ENCODE measurements at places on chromosomes 3 and 15.
A peak's percentile ranks its signal among the peaks of the same experiment; 100 is the strongest.

DNA sequence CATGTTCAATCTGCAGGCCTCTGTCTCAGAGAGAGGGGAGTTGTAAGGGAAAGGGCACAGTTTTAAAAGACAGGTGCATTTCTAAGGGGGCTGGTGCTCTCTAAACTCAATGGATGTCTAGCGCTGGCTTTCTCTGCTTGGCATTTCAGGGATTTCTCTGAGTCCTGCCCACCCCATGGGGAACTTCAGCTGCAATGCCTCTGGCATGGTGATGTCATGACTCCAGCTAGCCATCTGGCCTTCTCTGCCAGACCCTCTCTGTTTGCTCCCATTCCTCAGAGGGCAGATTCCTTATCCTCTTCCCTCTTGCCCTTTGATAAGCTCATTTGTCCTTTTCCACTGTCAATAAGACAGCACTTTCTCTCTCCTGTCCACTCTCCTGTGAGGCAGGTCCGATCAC is 40.8 kb downstream of the RPLP1 start:
- no peak for DNase-seq

GRCh38 chr3:188792793-188793192 is 379.0 kb upstream of the TPRG1 start:
- no peak for DNase-seq

- peak; percentile 82 for DNase-seq
Measured at GRCh38 chr3:112519424-112520001, 20.2 kb upstream of the BTLA start.

- no peak for DNase-seq
Measured at GRCh38 chr15:89936051-89936785, 23.5 kb upstream of the ARPIN start.

GRCh38 chr3:171251835-171252234 is 208.4 kb downstream of the TNIK start:
- no peak for DNase-seq

GRCh38 chr3:134134698-134135415 is 105.1 kb upstream of the SLCO2A1 start:
- DNase-seq = no peak

GRCh38 chr3:24254649-24255048 is 240.0 kb downstream of the THRB start:
- DNase-seq = peak; percentile 74

- DNase-seq = no peak
Measured at GRCh38 chr3:46100812-46101211, 73.5 kb upstream of the XCR1 start.

DNA sequence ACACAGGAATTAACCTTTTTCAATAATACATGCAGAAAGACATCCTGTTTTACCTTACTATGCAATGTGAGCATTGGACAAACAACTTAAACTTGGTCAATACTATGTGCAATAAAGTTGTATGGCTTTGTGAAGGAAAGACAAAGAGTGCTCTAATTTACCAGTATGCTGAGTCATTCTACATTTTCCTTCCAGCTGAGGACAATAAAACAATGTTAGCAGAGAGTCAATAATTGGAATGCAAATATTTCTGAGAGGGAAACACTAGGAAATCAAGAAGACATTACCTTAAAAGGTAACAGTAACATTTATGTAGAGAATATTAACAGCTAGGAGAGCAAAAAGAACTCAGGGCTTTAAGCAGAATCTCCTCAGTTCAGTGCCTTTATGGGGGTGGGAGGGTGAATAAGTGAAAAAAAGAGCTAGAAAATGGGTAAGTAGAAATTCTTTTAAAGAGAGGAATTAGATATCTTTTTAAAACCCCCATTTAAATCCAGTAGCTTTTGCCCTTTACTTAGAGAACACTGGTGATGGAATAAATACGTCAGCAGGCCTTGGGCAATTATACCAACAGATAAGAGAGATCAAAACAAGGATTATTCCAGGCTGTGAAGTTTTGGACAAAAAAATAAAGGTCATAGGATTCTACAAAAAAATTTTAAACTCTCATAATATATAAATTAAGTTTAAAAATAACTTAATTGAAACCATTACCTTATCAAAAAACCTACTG is 11.6 kb upstream of the HGD start:
- peak; percentile 31 for DNase-seq

- DNase-seq = no peak
Measured at GRCh38 chr15:41895957-41896356, 2.1 kb upstream of the SPTBN5 start.

DNA sequence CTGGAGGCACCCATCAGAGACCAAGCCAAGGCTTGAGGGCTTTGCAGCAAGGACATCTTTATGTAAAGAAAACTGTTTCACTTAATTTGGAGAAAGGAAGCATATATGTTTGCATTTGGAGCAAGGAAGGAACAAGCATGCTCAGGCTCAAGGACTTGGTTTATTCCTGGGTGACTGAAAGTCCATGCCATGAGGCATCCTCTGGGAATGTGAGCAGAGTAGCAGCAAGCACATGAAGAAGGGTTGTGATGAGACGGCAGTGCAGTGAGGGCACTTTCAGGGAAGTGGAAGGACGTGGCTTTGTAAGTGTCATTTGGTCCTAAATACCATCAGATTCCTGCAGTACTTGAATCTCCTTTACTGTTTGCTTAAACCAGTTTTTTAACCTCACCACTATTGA is 26.8 kb downstream of the POLG start:
- DNase-seq = peak; percentile 30

- DNase-seq = no peak
Measured at GRCh38 chr3:27557411-27557810, 73.2 kb upstream of the SLC4A7 start.

GRCh38 chr15:78067328-78068228 is 9.9 kb downstream of the TBC1D2B start:
- no peak for DNase-seq

DNA sequence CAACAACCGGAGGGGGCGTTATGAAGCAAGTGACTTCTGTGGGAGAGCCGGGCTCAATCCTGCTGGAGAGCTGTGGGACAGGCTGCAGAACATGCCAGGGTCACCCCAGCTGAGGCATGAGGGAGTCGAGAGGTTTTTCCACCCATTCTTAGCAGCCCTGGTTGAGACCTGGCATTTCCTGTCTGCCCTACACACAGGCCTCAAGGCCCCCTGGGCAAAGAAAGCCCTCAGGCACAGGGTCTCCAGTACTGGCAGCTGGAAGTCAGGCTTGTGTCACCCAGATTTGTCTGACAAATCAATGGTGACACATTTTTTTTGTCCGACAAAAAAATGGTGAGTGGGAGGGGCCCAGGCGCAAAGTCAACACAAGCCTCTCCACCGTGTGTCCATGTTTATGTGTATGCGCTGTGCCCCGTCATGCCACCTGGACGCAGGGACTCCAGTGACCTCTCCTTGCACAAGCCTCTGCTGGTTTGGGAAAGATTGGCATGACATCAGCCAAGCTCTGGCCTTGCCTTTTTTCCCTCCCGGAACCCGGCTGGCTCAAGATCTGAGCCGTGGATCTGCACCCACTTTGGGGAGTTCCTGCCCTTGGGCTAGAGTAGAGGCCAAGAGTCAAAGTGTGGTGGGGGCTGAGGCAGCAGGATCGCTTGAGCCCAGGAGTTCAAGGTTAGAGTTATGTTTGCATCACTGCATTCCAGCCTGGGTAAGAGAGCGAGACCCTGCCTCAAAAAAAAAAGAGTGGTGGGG is 20.8 kb upstream of the ALAS1 start:
- no peak for DNase-seq

DNA sequence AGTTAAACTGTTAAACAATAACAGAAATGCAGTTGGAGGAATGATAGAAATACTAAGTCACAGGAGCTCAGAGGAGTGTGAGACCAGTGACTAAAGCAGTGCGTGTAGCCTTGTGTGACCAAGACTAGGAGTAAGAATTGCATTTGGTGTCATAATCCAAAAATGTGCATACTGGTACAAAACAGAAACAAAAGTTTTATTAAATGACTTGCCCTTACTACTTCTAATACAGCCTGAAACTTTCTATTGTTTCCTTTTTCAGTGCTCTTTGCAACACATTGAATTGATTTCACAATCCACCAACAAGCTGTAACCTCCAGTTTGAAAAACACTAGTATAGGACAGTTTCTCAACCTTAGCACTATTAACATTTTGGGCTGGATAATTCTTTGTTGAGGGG is 17.1 kb downstream of the SNX1 start:
- peak; percentile 49 for DNase-seq

- DNase-seq = peak; percentile 39
Measured at GRCh38 chr3:68972358-68972979, 40.1 kb upstream of the TAFA4 start.

DNA sequence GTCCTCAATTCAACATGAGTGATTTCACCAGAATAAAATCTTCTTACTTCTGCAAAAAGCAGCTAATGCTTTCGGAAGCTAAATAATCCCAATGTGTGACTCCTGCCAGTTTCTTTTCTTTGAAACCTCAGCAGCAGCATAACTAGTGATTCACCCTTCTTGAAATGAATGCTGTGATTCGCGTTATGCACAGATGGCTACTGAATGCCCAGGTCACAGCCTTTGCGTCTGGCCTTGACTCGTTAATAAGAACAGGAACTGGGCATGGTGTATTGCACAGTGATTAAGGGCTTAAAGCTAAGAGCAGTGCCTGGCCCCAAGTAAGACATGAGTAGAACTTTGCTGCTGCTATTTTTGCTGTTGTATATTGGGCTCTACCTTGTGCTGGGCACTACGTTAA is 19.0 kb downstream of the CGNL1 start:
- peak; percentile 96 for DNase-seq

DNA sequence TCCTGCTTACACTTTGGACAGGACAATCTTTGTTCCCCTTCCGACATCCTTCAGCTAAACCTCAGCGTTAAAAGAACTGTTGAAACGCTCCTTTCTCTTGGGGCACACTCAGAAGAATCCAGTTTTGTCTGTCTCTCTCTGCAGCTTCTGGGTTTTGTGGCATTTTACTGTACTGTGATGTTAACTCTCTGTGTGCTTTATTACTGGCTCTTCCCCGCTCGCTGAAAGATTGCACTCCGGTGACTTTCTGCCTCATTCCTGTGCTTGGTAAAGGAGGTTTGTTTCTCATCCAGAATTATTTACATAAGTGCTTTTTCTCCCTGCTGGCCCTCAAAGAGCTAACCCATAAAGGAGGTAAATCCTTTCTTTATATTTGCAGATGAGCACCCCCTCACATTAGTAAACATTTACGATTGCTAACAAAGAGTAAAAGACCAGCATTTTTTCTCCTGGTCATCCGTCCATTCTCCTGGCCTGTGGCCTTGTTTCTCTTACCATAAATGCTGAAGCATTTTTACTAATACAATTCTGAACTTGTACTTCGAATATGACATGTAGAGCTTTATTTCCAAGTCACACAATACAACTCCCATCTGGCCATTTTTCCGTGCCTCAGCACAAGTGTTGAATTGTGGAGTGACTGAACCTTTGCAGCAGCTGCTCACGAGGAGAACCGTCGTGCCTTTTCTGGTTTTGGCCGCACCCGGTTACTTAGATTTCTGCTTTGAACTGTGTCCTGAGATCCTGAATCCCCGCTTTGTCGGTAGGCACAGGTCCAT is 69.3 kb upstream of the RPL35A start:
- no peak for DNase-seq

DNA sequence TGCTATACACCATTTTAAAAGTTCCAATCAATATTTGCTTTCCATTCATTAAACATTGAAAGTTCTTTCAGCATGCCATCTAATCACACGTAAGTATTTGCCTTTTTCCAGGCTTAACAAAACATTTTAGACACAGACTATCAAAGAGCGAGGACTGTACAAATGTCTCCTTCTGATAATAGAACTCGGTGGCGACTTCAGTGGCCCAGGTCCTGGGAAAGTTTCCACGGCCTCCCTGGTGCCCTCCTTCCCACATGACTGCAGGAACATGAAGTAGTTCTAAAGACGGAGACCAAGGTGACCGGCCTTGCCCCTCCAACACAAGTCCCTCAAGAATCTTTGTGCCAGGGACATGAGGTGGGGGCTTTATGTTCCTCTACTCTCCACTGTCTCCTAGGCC is 174.6 kb upstream of the KBTBD8 start:
- no peak for DNase-seq

DNA sequence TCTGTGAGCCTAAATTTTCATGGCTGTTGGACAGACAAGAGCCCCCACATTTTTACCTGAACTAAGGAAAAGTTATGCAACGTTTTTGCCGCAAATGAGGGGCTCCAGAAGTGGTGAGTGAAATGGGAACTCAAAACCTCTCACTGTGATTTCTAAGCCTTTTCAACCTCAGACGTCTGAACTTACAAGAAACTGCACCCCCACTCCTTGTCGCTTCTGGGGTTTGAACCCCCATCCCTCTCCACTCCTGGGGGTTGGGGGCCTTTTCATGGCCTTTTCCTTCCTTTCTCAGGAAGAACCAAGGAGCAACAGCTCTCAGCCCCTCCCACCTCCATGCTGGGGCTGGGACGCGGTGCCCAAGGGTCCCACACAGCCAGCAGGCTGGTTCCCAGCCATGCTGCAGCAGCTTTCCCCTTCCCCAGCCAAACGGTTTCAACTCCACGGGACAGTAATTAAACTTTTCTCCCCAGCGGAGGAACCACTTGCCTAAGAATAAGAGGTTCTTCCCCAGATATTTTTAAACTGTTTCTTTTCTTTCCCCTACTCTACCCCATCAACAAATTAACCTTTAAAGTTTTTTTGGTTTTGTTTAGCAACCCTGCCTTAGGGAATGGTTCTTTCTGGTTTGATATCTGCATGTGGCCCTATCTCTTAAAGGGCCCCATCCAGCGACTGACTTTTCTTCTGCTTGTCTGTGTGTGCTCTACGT is 387.6 kb upstream of the CBLB start:
- no peak for DNase-seq

- no peak for DNase-seq
Measured at GRCh38 chr15:58852347-58852746, 81.1 kb downstream of the SLTM start.

DNA sequence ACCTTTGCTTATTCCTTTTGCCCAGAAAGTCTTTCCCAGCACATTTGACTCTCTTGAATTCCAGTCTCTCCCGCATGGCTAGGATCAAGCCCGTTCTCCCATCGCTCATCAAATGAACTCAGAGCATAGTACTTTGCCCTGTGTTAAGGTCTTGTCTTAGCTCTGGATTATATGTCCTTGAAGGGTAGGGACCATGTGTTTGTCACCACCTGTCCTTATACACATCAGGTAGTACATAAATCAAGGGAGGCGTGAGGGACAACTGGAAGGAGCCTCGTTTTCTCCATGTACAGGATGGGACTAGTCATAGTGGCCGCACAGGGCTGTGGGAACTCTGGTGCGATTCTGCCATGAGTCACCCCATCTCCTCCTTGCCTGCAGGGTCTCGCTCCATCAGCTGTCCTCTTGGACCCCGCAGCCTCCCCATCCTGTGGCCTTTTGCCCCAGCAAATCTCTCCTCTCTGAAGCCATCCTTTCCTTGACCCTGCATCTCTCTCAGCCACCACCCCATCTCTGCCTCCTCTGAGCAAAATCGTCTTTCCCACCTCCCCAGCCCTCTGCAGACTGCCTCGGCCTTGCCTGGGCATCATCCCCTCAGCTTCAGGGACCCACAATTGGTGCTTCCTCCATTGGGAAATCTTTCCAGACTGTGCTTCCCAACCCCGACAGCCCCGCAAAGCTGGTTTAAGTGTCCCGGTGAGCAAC is 33.4 kb upstream of the RAB6B start:
- no peak for DNase-seq

DNA sequence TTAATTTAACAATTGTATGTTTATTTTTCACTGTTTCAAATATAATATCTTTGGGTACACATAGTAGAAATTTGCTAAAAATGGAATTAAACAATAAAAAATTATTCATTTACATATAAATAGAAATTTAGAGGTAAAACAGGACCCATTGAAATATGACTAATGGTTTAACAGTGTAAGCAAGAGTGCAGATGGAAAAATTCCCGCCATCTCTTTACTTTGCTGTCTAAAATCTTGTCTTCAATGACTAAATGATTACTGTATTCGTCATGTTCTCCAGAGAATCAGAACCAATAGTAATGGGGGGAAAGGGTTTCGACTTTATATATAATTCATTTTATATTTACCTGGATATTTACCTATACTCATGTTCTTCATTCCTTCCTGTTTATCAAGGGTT is 163.1 kb downstream of the IL1RAP start:
- DNase-seq = no peak
